ENCODE measurements at places on chromosomes 7 and 10.

GRCh38 chr7:142797391-142798377 lies 26.9 kb downstream of the PRSS2 start:
- no peak for DNase-seq

DNA sequence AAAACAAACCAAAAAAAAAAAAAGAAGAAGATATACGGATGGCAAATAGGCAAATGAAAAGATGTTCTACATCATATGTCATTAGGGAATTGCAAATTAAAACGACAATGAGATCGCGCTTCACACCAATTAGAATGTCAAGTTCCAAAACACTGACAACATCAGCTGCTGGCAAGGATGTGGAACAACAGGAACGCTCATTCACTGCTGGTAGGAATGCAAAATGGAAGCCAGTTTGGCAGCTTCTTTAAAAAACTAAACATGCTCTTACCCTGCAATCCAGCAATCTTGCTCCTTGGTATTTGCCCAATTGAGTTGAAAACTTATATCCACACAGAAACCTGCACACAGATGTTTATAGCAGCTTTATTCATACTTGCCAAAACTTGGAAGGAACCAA lies 34.8 kb downstream of the CALML5 start:
- DNase-seq = no peak

DNA sequence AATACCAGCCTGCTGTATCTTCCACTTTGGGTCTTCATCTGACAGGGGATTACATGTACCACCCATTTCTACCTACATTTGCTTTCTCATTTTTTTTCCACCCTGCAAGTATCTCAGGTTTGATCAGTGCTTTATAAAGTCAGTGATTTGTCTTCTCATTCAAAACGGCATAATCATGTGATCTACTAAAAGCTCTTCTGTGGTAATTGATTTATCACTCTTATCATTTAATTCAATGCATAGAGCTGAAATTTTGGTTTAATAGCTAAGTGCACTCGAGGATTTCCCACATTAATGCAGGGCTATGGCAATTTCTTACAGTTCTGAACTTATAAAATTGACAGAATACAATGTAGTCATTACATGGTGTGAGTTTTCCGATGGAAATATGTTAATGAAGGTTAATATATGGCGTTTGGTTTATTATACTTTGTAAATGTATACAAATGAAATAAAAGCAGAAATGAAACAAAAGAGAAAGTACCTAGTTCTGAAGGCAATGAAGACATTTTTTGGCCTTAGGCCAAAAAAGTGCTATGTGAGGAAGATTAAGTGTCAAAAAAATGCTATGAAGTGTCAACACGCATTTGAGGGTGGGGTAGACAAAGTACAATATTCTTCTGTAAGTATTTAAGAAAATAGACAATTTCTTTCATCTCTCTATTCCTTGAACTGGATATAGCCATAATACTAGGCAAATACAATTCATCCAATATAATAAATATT lies 457.3 kb downstream of the ETV1 start:
- DNase-seq = no peak

- no peak for DNase-seq
Measured at GRCh38 chr7:55019691-55020465, 1.1 kb downstream of the EGFR start.

- no peak for DNase-seq
Measured at GRCh38 chr7:119900996-119901672, 371.8 kb upstream of the KCND2 start.

GRCh38 chr7:129387537-129387936 lies 46.7 kb upstream of the STRIP2 start:
- DNase-seq = no peak

DNA sequence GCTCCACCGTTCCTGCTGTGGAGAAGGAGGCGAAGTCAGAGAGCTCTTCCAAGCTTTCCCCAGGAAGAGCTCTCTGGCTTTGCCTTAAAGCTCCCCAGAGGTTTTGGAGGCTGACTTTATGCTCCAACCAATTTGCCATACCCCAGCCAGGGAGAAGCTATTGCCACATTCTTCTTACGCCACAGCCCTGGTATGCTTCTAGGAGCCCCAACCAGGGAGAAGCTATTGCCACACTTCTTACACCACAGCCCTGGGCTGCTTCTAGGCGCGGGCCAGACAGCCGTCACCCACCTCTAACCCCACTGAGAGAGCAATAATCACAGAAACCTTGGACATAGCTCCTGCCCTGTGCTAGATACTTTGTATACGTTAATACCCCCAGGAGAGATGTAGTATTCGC lies 951 bp downstream of the ELOVL3 start:
- no peak for DNase-seq

DNA sequence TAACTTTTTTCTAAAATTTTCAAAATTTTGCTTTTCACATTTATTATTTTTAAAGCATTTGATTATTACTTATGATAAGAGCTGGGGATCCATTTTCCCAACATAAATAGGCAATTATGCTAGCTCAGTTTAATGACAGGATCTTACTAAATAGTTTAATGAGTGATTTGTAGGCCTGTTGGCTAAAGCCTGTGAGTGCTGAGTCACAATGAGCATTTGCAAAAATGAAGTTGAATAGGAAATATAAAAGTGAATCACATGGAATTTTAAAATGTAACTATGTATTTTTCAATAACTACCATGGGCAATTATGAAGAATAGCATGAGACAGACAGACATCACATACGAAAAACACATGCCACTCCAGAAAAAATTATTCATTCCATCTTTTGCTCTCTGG lies 45.1 kb upstream of the ZPBP start:
- no peak for DNase-seq

- no peak for DNase-seq
Measured at GRCh38 chr7:70148997-70149396, 550.7 kb downstream of the AUTS2 start.

- DNase-seq = no peak
Measured at GRCh38 chr7:47327698-47328391, 254.1 kb downstream of the TNS3 start.

DNA sequence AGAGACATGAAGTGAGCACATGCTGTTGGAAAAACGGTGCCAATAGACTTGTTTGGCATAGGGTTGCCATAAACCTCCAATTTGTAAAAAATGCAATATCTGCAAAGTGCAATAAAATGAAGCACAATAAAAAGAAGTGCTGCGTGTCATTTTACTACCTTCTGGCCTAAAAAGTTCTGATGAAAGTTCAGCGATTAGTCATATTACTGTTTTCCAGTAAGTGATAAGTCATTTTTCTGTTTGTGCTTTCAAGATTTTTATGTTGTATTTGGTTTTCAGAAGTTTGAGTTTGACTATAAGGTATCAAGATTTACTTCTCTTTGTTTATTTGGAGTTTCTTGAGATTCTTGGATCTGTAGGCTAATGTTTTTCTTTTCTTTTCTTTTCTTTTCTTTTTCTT lies 16.8 kb downstream of the AOAH start:
- DNase-seq = no peak

DNA sequence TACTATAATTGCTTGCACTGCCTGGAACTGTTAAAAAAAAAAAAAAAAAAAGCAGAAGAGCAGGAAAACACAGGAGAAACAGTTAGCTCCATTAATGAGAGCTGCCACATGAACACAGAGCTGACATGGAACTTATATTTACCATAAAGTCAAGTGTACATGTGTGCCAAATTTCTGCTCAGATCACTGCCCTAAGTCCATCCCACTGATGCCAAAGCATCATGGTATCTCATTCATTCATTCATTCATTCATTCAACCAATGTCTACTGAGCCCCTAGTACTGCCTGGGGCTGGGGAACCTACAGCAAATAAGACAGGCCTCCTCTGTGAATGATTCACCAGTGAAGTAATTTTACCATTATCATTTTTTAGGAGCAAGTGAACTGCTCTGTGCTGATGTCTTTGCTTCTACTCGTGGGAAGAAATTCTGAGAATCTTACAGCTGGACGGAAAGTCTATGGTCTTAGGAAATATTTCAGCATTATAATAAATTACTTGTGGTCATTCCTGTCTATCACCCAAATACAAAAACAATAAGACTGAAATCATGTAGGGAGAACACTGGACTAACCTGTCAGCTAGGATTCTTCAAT lies 58.8 kb upstream of the ABLIM1 start:
- no peak for DNase-seq

- no peak for DNase-seq
Measured at GRCh38 chr7:40437498-40437897, 302.7 kb downstream of the SUGCT start.

All from stimulated activated CD4-positive, alpha-beta T cell treated with anti-CD3 and anti-CD28 coated beads, Interleukin-15, amount 100 ng/mL, for 1 hour (primary cell).